ENCODE measurements at places on chromosomes 6 and 20.

DNA sequence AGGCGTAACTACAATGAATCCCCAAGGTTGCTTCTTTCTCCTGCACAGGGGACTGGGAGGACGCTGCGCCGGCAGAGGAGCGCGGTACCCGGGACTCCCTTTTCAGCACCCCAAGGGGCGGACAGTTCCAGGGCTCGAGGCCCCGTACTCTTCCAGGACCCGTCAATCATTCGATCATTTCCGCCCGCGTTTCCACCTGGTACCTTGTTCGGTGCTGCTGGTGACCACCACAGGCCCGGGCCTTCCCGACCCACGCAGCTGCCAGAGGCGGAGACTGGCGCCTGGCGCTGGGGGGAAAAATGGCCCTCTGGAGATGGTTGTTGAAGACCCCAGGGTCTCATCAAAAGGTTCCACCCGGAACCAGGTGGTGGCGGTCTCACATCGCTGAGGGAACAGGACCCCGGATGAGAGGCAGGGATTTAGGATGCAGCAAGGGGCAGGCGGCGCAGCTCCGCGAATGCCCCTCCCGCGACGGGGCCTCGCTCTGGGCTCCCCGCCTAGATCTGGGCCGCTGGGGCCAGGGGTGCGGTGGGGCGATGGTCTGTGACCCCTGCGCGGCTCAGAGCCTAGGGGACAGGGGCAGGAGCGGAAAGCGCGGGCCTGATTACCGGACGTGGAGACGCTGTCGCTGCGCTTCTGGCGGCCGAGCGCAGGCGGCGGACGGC lies 744 bp downstream of the VSX1 start:
- peak; percentile 23 for DNase-seq

DNA sequence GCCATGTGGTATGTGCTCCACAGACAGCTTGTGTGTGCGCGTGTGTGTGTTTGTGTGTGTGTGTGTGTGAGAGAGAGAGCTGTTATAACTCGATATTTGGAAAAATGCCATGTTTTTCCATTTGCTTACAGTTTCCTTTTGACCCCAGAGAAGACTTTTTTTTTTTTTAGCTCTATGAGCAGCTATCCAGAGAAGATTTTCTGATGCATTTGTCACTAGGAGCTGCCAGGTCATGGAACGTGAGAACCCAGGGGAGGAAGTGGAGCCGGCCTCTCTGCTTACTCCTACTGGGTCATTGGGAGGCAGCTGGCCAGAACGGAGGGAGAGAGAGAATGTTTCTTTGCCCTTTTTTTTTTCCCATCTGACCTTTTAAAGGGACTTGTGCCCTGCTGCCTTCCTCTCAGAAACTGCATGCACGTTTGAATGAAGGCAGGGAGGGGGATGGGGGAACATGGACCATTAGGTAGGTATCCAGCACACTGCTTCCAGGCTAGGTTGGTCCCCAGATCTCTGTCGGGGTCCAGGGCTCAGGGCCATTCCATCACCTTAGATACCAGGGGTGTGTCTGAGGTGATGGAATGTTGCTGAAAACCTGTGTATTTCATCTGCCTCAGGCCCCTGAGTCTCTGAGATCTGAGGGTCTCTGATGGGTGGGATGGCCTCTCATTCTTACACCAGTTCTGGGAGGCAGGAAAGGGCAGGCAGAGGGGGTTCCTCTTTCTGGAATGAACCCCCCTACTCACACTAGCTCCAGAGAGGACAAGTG lies 11.2 kb upstream of the MRPS18A start:
- DNase-seq = no peak

- DNase-seq = no peak
Observed at GRCh38 chr6:158810155-158811095, 8.7 kb downstream of the EZR start.

DNA sequence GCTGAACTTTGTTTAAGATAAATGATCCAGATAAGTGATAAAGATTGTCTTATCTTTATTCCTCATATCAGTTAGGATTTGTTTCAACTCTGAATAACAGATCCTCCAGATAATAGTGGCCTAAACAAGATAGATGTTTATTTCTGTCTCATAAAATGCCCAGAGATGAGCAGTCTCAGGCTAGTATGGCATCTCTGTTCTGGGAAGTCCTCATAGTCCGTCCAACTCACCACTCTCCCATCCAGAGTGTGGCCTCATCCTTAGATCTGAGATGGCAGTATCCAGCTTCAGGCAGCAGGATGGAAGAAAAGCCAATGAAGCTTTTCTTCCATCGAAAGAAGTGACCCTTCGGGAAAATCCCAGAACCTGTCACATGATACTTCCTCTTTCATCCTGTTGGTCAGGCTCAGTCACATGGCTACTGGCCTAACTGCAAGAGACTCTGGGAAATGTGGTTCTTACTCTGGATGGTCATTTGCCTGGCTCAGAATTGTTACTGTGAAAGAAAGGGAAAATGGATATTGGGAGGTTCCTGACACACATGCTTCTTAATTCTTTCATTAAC lies 29.4 kb upstream of the TAGAP start:
- no peak for DNase-seq

GRCh38 chr20:38216746-38217595 lies 43.6 kb downstream of the KIAA1755 start:
- DNase-seq = no peak

- no peak for DNase-seq
Observed at GRCh38 chr6:19435755-19436154, 401.4 kb upstream of the ID4 start.

GRCh38 chr6:45021676-45022075 lies 306.5 kb upstream of the RUNX2 start:
- no peak for DNase-seq

DNA sequence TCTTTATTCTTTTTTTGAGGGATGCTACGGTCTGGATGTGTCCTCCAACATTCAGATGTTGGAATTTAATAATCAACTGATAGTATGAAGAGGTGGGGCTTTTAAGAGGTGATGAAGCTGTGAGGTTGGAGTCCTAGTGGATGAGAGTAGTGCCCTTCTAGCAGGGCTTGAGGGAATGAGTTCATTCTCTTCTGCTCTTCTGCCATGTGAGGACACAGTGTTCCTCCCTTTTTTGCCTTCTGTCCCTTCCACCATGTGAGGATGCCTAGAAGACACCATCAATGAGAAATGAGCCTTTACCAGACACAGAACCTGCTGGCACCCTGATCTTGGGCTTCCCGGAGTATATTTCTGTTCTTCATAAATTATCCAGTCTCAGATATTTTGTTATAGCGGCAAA lies 82.1 kb upstream of the MLIP start:
- DNase-seq = no peak

- no peak for DNase-seq
Observed at GRCh38 chr20:5781798-5782750, 31.9 kb downstream of the SHLD1 start.

- DNase-seq = no peak
Observed at GRCh38 chr20:31816221-31816620, 2.9 kb upstream of the MYLK2 start.

DNA sequence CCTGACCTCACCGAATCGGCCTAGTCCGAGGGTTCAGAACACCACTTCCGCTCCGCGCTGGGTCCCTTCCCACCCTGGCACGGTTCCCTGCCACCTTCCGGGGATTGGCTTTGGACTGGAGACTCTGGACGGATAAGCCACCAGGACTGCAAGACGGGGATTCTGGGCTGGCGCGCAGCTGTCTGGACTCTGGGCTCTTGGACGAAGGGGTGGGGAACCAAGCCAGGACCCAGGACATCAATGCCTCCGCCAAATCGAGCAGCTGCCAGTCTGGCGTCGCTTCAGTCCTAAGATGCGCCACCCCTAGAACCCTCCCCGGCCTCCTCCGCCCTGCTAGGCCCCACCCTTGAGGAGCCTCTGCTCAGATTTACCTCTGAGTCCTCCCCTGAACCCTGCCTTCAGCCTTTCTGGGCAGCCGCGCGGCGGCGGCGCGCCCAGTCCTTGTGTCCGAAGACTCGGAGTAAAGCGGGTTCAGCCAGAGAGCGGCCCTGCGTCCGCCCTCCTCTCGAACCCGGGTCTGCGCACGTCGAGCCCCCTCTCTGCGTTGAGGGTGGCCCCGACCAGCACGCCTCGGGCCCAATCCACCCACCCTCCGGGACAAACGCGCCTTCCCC lies 1.2 kb downstream of the KCNK17 start:
- DNase-seq = no peak

GRCh38 chr6:158029668-158030230 lies 48.1 kb downstream of the SYNJ2 start:
- no peak for DNase-seq

DNA sequence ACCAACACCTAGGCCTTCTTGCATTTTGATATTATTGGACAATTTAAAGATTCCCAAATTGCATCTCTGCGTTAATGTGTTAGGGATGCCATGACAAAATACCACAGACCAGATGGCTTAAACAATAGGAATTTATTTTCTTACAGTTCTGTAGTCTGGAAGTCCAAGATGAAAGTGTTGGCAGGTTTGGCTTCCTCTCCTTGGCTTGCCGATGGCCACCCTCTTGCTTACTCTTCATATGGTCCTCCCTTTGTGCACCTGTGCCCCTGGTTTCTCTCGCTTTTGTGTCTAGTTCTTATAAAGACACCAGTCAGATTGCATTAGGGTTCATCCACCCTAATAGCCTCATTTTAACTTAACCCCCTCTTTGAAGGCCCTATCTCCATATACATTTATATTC lies 842.4 kb upstream of the FLRT3 start:
- DNase-seq = no peak

DNA sequence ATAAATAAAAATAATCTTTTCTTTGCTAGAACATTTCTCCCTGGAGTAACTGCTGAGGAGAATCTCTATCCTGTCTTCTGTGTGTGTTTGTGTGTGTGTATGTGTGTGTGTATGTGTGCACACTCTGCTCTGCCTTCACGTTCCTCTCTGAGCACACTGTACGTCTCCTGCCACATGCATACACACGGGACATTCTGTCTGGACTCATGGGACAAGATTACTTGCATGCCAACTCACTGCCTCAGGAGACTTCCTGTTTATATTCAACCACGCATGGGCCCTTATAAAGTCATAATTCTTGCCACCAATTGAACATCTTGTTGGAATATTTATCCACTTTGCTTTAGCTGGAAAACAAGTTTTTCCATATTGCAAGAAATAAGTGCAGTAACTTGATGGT lies 930.6 kb downstream of the KIF16B start:
- DNase-seq = no peak

GRCh38 chr6:14549304-14549770 lies 431.8 kb downstream of the CD83 start:
- no peak for DNase-seq

GRCh38 chr6:100484474-100484873 lies 19.8 kb upstream of the SIM1 start:
- no peak for DNase-seq

GRCh38 chr20:59749301-59749700 lies 145.0 kb downstream of the PHACTR3 start:
- no peak for DNase-seq

- no peak for DNase-seq
Observed at GRCh38 chr6:130912434-130912833, 85.2 kb downstream of the SMLR1 start.

DNA sequence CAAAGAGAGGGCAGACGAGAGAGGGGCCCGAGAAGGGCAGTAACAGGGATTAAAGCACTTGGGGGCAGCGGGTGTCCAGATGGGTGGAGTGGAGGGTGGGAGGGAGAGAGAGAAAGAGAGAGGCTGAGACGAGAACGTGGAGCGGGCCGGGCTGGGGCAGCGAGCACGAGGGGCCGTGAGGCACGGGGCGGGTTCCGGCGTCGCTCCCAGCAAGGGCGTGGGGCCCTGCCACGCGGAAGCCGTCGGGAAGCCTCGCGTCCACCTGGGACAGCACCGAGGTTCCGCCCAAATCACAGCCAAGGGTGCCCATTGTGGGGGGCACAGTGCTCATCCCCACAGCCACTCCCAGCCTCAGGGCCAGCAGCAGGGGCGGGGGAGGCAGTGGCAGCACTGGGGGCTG lies 49.8 kb downstream of the KCNQ2 start:
- no peak for DNase-seq

- no peak for DNase-seq
Observed at GRCh38 chr6:162177746-162178145, 549.8 kb downstream of the PRKN start.

- no peak for DNase-seq
Observed at GRCh38 chr6:119442776-119443184, 93.2 kb upstream of the MAN1A1 start.

GRCh38 chr20:675453-676314 lies at the start of gene SCRT2:
SCRT2 (minus strand) TSS chr20:675802; CDS start chr20:675601, 201 bp downstream.
- DNase-seq = peak; percentile 27

- DNase-seq = no peak
Observed at GRCh38 chr6:123616942-123617341, 19.8 kb downstream of the TRDN start.

DNA sequence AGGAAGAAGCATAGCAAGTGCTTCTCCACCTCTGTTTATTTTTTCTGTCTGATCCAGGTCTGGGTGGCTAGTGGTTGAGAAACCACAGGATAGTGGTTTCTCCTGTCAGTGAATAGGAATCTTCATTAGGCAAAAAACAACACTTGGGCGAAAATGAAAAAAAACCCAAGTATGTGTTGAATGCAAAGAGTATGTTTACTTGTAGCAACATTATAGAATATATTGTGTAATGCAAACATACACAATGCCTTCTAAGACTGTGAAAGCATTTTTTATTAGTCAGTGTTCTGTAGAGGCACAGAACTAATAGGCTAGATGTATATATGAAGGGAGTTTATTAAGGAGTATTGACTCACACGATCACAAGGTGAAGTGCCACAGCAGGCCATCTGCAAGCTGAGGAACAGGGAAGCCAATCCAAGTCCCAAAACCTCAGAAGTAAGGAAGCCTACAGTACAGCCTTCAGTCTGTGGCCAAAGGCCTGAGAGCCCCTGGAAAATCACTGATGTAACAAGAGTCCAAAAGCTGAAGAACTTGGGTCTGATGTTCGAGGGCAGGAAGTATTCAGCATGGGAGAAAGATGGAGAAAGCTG lies 111.1 kb downstream of the UST start:
- DNase-seq = no peak

DNA sequence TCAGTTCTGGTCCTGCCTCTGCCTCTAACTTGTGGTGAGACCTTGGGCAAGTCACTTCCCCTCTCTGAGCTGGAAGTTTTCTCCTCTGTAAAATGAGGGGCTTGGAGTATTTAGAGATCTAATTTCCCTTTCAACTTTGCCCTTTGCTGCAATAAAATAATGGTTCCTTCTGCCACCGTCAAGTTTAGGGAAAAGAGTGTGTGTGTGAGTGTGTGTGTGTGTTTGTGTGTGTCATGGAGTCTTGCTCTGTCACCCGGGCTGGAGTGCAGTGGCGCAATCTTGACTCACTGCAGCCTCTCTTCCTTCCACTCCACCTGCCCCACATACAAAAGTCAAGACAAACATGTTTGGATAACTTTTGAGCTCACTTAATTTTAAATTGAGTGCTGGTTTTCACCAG lies 39.2 kb upstream of the PIM1 start:
- DNase-seq = no peak

DNA sequence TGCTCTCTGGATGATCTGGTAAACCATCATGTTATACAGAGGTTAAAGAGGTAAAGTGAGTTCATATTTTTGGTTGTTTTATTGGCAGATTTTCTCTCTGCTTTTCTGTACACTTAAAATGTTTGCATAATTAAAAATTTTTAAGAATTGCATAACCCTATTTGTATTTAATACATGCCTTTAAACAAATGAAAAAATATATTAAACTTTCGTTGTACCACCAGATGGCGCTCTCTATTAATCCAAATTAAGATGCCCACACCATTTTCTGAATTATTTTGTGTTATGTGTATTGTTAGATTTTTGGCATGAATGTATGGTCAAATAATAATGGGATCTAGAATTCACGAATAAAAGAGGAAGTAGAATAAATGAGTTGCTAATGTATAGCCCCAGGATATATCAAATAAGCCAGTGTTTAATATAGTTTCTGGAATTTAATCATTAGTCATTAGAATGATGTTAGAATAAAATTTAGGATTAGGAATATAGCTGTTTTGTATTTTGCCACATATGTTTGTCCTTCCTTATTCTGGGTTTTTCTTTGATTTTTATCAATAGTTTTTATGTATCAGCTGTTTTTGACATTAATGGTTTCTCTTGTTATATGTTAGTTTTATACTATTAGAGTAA lies 38.9 kb downstream of the SMAP1 start:
- no peak for DNase-seq

All from activated CD4-positive, CD25-positive, alpha-beta regulatory T cell (primary cell).